ENCODE measurements at places on chromosomes 3 and 15.

DNA sequence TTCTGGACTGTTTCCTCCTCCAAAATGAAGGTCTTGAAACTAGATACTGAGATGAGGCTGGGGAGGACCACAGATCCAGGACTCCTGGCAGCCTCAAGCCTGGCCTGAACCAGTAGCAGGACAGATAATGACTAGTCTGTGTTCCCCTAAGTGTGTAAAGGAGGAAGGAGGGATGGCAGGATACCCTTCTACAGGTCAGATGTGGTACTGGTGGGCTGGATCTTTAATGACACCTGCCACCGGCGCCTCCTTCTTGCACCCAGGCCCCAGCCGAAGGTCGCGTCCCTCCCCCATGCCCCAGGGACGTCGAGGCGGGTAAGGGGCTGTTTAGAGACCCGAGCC, 556 bp downstream of the USP19 start:
- no peak for DNase-seq

GRCh38 chr3:35757991-35758757, 118.8 kb downstream of the ARPP21 start:
- DNase-seq, result no peak

GRCh38 chr15:36172955-36173354, 406.5 kb upstream of the CDIN1 start:
- DNase-seq, result no peak

DNA sequence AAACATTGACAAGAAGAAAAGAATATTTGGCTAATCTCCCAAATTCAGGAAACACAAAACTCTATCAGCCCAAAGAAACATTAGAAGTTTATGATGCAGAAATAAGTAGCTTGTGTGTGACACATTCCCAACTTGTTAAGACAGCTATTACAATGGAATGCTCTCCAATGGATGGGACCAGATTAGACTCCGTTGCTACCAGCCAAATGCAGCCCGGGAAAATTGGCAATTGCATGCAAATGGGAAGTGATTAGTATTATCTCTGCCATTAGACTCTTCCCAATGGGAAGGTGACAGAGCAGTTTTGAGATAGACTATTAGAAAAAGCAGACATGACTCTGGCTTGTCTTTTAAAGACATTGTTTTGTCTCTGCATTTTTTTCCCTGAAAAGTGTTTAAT, 37.4 kb upstream of the KCNMB2 start:
- no peak for DNase-seq

- DNase-seq, result no peak
These were observed 69.5 kb downstream of the CBLB start for GRCh38 chr3:105799286-105799685.

- peak; percentile 91 for DNase-seq
These were observed 5.7 kb upstream of the MAPK6 start for GRCh38 chr15:52013151-52013791.

- no peak for DNase-seq
These were observed 851.0 kb downstream of the DIPK2A start for GRCh38 chr3:144822671-144823070.

GRCh38 chr15:55552451-55552850, 35.7 kb downstream of the PYGO1 start:
- DNase-seq, result no peak

DNA sequence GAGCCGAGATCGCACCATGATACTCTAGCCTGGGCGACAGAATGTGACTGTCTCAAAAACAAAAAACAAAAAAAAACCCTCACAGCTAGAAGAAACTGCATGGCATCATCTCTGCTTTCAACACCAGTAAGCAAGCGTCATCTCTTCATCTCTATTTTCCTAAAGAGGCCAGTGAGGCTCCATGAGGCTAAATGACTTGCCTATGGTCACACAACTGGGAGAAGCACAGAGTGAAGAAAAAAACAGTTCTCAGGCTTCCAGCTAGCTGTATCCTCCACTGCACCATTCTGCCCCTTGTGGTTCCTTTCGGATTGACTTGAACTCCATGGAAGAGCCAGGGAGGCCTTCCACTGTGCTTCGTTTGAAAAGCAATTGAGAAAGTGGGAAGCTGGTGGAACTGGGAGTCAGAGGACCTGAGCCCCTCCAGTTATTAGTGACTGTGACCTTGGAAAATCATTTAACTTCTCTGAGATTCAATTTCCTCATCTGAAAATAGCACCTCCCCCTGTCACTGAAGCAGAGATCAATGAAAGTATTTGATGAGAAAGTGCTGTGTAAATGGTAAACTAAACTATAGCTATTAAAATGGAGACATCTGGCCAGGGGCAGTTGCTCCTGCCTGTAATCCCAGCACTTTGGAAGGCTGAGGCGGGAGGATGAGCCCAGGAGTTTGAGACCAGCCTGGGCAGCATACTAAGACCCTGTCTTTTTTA, 32.1 kb upstream of the DENND4A start:
- no peak for DNase-seq

GRCh38 chr3:143184099-143184498, 64.5 kb downstream of the CHST2 start:
- DNase-seq, result no peak

- no peak for DNase-seq
These were observed 44.4 kb upstream of the PSMD6 start for GRCh38 chr3:64067506-64068346.

- no peak for DNase-seq
These were observed 20.8 kb downstream of the LZTFL1 start for GRCh38 chr3:45821127-45821526.

DNA sequence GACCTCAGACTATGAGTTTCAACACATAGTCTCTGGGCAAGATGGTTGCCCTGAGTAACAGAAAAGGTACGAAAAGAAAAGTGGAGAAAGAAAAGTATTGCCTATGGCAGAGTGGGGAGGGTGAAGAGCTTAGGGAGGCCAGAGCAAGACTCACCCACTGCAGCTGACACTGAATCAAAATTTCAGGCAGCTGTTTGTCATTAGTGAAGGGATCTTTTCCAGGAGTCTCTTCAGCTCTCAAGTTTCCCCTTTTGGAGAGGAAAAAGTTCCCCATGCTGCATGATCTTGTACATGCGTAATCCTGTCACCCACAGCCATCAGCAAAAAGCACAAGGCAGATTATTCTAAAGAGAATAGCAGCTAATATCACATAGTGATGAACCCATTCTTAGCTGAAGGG, 616.9 kb upstream of the GBE1 start:
- no peak for DNase-seq

DNA sequence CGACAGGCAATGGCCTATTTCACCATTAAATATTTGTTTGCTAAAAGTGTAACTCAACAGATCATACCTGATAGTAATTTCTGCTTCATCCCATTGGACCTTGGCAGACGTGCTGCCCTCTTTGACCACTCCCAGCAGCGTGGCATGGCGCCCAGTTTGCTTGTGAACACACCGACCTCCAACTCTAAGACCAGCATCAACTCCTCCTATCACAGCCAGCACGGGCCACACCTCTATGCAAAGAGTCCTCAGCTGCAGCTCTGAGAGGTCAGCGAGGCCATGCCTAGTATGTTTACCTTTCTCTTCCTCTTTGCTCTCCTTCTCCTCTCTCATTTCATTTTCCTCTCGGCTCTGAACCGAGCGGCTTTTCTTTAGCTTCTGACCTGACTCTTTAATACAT, 80.6 kb downstream of the FBXL22 start:
- no peak for DNase-seq

DNA sequence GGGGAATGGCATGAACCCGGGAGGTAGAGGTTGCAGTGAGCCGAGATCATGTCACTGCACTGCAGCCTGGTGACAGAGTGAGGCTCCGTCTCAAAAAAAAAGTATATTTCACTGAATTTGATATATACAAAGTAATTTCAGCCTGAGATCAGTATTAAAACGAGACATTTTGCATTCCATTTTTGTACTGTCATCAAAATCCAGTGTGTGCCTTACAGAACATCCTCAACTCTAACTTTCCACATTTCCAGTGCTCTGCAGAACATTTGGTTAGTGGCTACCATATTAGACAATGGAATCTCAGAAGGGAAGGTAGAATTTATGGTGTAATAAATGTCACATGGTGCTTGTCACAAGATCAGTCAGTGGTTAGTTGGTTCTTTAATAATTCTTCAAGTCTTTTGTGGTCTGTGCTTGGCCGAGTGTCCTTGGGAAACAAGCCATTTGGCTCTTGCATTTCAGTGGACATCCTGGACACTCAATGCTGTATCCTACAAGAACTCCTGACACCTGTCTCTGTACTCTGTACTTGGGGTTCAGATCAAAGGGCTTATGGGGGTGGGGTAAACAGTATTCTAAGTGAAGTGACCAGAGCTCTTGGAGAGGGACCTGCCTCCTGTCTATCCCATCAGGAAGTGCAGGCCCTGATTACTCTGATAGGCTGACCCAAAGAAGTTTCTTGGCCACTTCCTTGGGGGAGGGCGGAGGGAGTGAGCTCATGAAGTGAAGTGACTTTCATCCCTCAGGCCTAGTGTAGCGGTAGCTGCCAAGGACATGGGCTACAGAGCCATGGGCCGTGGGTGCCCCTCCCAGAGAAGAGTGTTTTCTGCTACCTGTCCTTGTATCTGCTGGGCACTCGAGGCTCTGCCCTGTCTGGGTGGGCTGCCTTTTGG, 3.7 kb downstream of the ACVR2B start:
- DNase-seq, result no peak

DNA sequence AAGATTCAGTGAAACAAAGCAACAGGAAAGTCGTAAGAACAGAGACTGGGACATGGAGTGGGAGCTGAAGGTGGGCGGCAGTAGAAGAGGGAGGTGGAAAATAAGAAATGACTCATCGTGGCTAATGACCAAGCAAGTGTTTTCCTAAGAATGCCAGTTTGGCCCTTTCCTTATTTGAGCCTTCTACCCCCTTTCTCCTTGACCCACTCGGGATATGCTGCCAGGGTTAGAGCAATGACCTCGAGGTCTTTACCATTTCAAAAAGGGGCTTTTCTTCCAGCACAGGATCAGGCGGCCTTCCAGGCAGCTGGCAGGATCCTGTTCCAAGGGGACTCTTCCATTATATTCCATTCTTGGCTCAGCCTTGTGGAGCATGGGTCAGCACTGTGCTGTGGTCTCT, 241.1 kb downstream of the RYR3 start:
- DNase-seq, result no peak

- no peak for DNase-seq
These were observed 232.5 kb downstream of the CDIN1 start for GRCh38 chr15:36811903-36812302.

GRCh38 chr3:161217496-161217895, 3.6 kb upstream of the NMD3 start:
- no peak for DNase-seq

- DNase-seq, result no peak
These were observed 134.0 kb downstream of the PGPEP1L start for GRCh38 chr15:98873441-98874218.

- DNase-seq, result no peak
These were observed 223.5 kb upstream of the UBE2E2 start for GRCh38 chr3:22979581-22979980.

DNA sequence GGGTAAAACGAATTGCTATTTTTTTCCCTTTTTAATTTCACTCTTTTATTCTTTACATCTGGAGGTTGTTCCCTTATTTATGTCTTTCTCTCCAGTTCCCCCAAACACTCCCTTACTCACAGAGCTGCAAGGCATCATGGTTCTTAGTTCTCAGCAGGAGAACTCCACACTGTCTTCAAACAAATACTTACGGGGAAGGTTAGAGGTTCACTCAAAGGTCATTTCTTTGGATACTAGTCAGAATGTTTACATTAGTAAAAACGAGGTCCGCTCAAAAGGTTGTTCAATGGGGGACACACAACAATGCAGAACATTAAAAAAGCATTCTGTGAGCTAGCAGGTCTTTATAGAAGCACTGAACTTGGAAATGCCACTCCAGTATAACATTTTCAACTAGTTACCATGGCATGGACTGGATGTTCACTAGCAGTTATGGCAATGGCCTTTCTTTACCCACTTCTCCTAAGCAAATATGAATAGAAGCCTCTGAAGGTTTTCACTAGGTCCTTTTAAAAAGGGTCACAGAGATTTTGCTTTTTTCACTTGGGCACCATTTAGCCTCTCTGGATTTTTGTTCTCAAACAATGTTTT, 201.7 kb downstream of the MEIS2 start:
- no peak for DNase-seq

- DNase-seq, result peak; percentile 95
These were observed 27.3 kb downstream of the STARD5 start for GRCh38 chr15:81296673-81297072.

- DNase-seq, result no peak
These were observed 268.7 kb downstream of the XXYLT1 start for GRCh38 chr3:195001961-195002861.

DNA sequence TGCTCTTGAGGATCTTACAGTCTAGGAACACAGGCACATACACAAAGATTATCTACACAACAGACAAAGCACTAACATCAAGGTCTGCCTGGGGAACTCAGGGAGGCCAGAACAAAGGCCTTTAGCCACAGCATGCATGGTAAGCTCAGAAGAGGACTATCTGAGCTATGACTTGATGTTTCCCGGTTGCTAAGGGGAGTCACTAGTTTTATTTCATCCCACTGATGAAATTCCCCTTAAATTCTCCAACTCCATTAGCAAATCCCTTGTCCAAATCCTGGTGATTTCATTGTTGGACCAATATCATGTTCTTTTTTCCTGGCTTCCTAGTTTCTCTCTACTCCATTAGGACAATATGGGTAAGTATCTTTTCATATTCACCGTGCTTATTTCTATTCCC, 23.3 kb downstream of the FBN1 start:
- no peak for DNase-seq

- DNase-seq, result no peak
These were observed 74.4 kb downstream of the THRB start for GRCh38 chr3:24420224-24420623.

- DNase-seq, result no peak
These were observed 316.2 kb downstream of the PTPRG start for GRCh38 chr3:61877359-61878138.

GRCh38 chr3:140378571-140379340, 299.1 kb upstream of the TRIM42 start:
- no peak for DNase-seq

GRCh38 chr3:180403156-180403555, 198.8 kb upstream of the TTC14 start:
- DNase-seq, result no peak

DNA sequence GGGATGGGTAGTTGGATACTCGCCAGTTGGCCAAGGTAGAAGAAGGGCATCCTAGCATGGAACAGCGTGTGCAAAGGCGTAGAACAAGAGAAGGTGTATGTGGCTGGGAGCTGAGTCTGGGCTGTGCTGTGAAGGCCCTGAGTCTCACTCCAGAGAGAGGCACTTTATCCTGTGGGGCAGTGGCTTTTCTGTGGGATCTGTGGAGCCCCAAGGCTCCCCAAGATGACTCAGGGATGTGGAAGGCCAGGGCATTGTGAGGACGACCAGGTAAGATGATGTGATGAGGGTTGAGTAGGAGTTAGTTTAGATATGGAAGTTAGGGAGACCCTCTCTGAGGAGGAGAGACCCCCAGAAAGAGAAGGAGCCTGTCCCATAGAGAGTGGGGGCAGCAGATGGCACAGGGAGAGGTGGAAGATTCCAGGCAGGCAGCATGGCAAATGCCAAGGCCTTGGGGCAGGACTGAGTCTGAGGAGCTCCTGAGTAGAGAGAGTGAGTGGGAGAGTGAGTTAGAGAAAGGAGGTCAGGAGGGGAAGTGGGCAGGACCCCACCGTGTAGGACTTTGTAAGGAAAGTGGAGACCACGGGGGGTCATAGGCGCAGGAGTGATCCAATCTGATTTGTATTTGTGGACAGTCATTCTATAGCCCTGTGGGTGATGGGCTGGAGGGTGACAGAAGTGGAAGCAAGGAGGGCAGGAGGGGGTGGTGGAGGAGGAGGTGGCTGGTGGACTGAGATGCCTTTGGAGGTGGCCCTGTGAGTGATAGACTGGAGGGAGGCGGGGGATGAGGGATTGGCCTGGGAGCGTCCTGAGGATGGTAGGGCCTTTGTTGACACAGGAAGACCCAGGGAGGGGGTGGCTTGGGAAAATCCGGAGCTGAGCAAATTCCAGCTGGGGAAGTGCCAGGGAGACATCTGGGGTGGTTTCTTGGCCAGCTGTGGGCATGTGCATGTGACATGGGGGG, 50.3 kb downstream of the FBLN2 start:
- no peak for DNase-seq
